ENCODE measurements at places on chromosomes 6 and 20.

- DNase-seq: no peak
Measured at GRCh38 chr6:151101161-151101815, 138.5 kb upstream of the AKAP12 start.

- no peak for DNase-seq
Measured at GRCh38 chr20:57813509-57814269, 103.9 kb upstream of the PMEPA1 start.

DNA sequence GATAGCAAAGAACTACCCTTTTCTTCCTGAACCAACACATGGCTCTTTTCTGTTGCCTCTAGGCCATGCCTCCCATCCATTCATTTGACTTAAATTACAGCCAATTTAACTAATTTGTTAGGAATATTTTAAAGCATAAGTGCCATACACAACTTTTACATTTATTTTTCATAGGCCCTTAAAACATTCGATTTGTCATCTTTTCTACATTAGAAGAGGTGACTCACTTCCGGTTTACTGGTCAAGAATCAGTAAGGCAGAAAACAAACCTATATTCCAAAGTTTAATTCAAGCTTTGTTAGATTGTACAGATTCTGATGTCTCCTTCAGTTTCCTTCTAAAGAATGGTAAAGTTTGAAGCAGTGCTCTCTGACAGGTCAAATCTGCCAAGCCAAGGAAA, 344.3 kb downstream of the SAMD5 start:
- DNase-seq: no peak

DNA sequence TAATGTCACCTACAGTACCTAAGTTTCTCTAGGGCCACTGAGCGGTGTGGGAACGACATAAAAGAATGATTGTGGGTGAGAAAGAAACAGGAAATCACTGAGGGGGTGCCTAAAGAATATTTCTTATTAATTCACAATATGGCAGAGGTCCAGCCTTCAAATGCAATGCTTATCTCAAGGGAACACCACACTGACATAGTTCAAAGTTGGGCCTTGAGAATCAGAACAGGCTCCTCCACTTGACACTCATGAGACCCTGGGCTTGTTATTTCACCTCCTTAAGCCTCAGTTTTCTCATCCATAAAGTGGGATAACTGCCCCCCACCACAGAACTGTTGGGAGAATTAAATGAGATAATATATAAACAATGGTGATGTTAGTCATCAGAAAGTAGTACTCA, 40.4 kb upstream of the ARHGAP18 start:
- no peak for DNase-seq

DNA sequence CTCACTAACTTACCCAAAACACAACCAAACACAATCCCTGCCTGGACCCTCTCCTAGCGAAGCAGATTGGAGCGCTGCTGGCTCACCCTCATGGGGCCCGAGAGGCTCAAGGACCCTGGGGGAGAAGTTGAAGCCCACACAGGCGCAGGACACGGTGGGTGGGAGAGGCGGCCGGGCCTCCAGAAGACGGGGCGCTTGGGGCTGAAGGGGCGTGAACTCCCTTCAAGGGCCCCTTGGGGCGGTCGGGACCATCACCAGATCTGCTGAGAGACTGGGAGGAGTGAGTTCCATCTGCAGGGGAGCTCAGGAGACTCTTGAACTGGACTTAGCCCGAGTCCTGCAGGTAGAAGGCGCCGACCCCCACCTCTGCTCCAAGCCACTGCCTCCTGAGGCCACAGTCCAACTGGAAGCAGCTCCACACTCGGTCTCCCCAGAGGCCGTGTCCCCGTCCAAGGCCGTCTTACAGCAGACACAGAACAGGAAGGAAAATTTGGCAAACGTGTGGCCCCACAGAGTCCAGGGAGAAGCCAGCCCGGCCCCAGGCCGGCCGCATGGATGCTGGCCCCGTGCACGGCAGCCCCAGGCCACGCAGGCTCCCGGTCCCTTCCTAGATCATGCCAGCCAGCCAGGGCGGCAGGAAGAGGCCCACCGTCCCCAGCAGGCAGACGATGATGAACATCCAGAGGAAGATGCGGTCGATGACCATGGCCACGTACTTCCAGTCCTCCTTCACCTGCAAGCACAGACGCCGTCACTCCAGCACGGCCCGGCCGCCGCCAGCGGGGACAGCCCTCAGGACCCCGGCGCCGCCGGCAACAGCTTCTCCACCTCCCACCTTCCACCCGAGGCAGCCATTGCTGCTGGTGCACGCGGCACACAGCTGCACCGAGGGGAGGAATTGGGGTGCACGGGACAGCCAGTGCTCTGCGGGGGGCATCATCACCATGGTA, 14.7 kb downstream of the CHRNA4 start:
- DNase-seq: no peak

DNA sequence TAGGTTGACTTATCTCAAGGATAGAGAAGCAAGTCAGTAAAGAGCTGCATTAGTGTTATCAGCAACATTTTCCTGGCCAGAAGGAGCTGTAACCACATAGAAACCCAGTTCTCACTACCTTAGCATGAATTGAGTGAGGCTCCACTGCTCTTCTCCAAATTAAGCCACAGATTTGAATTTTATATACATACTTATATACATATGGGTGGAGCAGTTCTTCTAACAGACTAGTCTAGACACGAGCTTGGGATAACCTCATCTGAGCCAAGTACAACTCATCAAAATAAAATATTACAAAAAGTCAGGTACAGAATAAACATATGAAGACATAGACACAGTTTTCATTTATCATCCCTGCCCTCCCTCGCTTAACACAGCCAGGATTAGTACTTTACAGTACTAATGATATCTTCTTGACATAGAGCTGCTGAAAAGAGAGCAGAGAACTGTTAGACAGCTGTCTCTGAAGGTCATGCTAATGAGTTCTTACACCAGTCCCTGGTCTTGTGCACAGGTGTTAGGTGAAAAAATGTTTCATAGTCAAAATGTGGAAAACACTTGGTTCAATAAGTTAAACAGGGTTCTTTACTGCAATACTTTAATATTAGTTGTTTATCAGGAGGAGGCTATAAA, 147.4 kb upstream of the HTR1E start:
- DNase-seq: no peak

DNA sequence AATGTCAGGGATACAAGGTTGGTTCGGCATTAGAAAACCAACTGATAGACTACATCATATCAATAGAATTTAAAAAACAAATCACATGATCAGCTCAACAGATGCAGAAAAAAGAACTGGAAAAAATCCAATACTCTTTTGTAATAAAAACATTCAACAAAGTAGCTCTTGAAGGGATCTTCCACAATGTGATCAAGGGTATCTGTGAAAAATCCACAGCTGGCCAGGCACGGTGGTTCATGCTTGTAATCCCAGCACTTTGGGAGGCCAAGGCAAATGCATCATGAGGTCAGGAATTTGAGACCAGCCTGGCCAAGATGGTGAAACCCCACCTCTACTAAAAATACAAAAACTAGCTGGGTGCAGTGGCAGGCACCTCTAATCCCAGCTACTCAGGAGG, 63.1 kb downstream of the ASCC3 start:
- DNase-seq: no peak

DNA sequence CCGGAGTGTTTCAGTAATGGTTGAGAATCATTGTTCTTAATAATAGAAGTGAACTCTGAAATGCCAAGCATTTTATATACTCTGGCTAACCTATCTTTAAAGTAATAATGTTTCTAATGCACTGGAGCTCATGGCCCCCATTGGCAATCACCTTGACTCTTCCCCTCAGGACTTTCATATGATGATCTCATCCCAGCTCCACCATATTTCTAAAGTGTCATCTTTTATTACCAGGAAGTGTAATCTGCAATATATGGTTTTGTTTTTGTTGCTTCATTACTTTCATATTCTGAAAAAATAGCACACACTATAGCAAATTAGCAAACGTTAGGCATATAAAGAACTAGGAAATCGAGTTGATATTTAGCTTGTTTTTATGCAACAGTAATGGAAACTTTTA, 60.3 kb downstream of the TULP4 start:
- DNase-seq: no peak

DNA sequence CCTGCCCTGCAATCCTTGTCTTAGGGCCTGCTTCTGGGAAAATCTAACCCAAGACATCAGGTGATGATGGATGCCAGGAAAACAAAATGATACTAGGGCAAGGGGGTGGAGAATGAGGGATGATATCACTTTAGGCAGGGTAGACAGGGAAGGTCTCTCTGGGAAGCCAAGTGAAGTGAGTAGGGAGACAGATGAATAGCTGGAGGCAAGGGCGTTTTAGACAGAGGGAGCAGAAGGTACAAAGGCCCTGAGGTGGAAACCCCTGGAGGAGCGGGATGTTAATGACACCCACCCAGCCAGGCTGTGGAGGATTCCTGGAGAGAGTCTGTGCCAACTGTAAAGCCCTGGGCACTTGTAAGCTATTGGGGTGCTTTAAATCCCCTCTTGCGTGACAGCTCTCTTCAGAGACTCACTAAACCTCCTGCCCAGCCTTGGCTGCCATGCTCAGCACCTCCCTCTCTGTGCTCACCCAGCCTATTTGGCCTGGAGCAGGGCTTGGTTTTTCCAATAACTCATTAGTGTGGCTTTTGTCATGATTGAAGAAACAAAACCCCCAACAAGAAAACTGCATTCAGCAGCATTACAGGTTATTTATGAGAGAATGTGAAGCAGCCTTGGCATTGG, 12.4 kb upstream of the MDGA1 start:
- DNase-seq: no peak

DNA sequence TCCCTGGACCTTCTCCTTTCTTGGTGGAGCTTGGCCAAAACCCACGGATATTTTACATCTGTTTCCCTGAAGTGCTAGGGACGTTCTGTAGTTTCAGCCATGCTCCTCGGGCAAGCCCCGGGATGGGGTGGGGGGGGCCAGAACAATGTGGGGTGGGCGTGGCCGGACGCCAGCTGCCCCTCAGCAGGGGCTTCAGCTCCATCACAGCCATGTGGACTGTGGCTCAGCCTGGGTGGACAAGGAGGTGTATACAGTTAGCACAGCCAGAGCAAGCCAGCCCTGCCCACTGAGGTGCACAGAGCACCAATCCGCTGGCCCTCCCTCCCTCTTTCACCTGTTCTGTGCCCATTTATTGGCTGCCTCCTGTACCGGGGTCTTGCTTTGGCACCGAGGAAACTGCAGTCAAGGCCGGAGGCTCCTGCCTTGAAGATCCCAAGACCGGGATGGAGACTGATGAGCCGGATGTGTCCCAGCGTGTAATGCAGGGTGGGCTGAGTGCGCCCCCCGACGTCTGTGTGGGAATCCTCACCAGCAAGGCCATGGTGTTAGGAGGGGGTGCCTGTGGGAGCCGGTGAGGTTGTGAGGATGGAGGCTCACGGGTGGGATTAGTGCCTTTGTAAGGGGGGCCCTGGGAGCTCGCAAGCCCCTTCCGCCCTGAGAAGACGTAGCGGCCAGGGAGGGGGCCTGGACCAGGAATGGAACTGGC, 28.0 kb downstream of the FRMD1 start:
- no peak for DNase-seq

DNA sequence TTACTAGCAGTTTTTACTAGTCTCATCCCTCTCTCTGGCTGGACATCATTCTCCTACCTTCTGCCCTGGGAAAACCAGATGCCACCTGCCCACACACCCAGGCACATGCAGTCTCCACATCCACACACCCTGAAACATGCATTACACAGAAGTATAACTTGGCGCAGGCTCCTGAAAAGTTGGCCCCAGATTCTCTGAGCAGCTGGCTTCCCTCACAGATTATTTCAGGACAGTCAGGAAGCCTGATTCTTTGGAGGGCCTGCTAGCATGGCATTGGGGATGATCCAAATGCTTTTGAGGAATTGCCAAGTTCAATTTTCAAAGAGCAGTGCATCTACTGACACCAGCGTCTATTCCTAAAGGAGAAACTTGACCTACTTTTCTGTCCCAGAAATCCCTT, 27.8 kb upstream of the KIF16B start:
- DNase-seq: no peak

- no peak for DNase-seq
Measured at GRCh38 chr6:81998432-81998831, 246.0 kb upstream of the TENT5A start.

DNA sequence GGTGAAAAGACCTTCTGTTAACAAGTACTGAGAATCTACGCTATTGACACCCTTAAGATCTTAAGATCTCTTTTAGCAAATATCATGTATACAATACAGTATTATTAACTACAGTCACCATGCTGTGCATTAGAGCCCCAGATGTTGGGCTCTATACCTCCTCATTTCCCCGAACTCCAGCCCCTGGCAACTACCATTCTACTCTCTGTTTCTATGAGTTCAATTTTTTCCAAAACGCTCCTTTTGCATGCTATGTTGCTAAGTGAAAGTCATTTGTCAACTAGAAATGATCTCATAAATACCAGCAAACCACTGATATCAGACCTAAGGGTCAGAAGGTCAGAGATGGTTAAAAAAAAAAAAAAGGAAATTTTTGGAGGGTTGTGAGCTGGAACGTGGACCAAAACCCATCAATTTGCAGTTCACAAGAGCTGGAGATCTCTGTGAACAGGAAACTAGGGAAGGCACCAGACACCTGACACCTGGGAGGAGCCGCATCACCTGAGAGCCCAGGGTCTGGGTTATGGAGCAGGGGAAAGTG, 122.0 kb upstream of the KCNK16 start:
- no peak for DNase-seq

- no peak for DNase-seq
Measured at GRCh38 chr6:160328447-160328846, 19.7 kb upstream of the SLC22A3 start.

- no peak for DNase-seq
Measured at GRCh38 chr6:167093922-167094432, 28.9 kb upstream of the CCR6 start.

DNA sequence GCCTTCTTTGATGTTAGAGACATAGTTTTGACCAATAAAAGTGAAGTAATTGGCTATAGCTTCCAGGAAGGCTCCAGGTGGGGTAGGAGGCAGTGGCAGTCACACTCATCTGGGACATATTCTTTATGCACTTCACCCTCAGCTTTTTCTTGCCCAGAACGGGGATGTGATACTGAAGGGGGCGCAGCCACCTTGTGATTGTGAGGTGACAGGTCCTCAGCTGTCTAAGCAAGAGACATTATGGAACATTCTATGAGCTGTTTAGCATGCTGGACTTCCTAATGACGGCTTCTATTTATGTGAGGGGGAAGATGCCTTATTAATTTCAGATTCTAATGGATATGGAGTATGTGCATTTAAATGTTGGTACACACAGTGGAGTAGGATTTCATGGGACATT, 151.3 kb upstream of the ZFP64 start:
- no peak for DNase-seq

GRCh38 chr6:77180326-77180725, 283.0 kb downstream of the HTR1B start:
- no peak for DNase-seq

GRCh38 chr6:34616227-34616585, 60.1 kb upstream of the SPDEF start:
- no peak for DNase-seq

DNA sequence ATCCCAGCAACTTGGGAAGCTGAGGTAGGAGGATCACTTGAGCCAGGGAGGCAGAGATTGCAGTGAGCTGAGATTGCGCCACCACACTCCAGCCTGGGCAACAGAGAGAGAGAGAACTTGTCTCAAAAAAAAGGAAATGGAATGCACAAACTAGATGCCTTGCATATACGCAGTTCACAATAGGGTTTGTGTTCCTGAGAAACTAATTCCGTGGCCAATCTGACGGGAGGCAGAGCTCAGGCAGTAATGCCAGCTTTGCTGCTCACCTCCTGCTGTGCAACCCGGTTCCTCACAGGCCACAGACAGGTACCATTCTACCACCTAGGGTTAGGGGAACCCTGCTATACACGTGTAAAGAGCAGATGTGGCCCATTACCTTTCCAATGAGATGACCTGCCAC, 1.4 kb downstream of the CDK5RAP1 start:
- DNase-seq: no peak

Measured in NCI-H187 (cell line).